ENCODE measurements at places on chromosomes 2 and 18.

DNA sequence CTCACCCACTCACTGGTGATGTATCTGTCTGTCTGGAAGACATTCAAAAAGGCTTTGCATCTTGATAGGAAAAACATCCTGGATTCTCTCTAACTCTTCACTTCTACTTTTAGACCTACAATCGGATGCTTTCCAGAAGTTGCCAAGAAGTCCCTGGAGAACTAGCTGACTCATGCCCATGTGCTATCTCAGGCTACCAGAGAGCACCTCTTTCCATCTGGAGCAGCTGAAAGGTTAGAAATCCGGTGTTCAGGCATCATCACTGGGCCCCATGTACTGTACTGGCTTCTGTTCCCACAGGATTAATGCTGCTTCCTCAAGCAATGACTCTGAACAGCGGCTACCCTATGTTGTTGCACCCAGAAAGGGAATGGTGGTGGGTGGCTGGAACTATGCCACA, 259.0 kb downstream of the NBAS start:
- H3K36me3 ChIP-seq, result peaks cover 86% of the 10 kb centered on the region
- no peak overlapping the region for H3K27ac ChIP-seq
- no peaks in the 10 kb centered on the region for H3K4me1 ChIP-seq
- H3K27me3 ChIP-seq, result no peaks in the 10 kb centered on the region

GRCh38 chr2:27347641-27348040, 8.9 kb downstream of the GTF3C2 start:
- peaks cover 26% of the 10 kb centered on the region for H3K36me3 ChIP-seq
- H3K27me3 ChIP-seq, result no peaks in the 10 kb centered on the region
- H3K4me3 ChIP-seq, result no peak overlapping the region
- no peaks in the 10 kb centered on the region for H3K4me1 ChIP-seq

- no peak for ATAC-seq
- no peaks in the 10 kb centered on the region for H3K4me1 ChIP-seq
These were observed 530.3 kb upstream of the FSIP2 start for GRCh38 chr2:185208261-185208660.

GRCh38 chr2:207141386-207141785, 24.4 kb downstream of the KLF7 start:
- no peaks in the 10 kb centered on the region for H3K36me3 ChIP-seq
- H3K27me3 ChIP-seq, result no peaks in the 10 kb centered on the region
- peaks cover 72% of the 10 kb centered on the region for H3K4me1 ChIP-seq

- no peaks in the 10 kb centered on the region for H3K36me3 ChIP-seq
- peaks cover 88% of the 10 kb centered on the region for H3K27me3 ChIP-seq
- H3K27ac ChIP-seq, result no peak overlapping the region
These were observed 4.0 kb upstream of the BCL11A start for GRCh38 chr2:60557486-60557864.

DNA sequence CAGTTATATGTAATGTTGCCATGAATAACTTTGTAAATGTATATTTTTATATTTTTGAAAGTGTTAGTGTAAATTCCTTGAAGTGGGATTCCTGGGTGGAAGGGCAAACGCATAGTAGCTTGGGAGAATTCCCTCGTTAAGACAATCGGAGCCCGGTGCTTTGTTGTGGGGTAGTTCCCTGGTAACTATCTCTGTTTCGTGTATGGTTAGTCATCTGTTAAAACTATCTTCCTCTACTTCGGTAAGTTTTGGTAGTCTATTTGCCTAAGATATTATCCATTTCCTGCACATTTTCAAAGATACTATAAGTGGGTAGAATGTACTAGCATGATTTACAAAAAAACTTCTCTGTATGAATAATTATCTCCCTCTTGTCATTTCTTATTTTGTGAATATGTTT, 113.8 kb upstream of the NRXN1 start:
- no peak overlapping the region for H3K27ac ChIP-seq
- no peak for ATAC-seq
- no peak overlapping the region for H3K4me3 ChIP-seq
- H3K4me1 ChIP-seq, result no peaks in the 10 kb centered on the region
- no peaks in the 10 kb centered on the region for H3K36me3 ChIP-seq

- peak; percentile 39 for ATAC-seq
- H3K27ac ChIP-seq, result no peak overlapping the region
- H3K4me1 ChIP-seq, result no peaks in the 10 kb centered on the region
- no peaks in the 10 kb centered on the region for H3K27me3 ChIP-seq
- no peaks in the 10 kb centered on the region for H3K36me3 ChIP-seq
- H3K4me3 ChIP-seq, result no peak overlapping the region
These were observed 22.8 kb upstream of the RUFY4 start for GRCh38 chr2:218046238-218046637.

- no peaks in the 10 kb centered on the region for H3K36me3 ChIP-seq
- H3K27me3 ChIP-seq, result peaks cover 100% of the 10 kb centered on the region
- no peak for ATAC-seq
- no peak overlapping the region for H3K4me3 ChIP-seq
These were observed 2.0 kb downstream of the HOXD3 start for GRCh38 chr2:176158855-176159662.

DNA sequence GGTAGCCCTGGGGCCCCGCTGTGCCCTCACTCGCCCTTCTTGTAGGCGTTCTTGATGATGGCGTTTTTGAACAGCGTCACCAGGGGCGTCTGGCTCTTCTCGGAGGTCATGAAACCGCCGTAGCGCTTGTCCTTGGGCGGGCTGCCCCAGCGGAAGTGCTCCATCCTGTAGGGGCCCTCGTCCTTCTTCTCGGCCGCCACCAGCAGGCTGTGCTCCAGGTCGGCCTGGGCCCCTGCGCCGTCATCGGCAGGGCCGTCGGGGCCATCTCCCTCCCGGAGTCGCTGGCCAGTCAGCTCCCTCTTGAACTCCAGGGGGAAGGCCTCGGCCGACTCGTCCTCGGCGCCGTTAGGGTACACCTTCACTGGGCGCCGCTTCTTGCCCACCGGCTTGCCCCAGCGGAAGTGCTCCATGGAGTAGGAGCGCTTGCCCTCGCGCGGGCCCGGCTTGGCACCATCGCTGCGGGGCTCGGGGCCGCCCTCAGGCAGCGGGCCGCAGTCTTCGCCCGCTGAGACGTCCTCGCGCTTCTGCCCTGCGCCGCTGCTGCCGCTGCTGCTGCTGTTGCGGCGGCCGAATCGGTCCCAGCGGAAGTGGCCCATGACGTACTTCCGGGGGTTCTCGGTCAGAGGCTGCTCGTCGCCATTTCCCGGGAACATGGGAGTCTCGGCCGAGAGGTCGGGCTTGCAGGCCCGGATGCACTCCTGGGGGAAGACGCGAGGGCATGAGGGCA, 7.2 kb downstream of the POMC start:
- ATAC-seq, result peak; percentile 58
- H3K4me1 ChIP-seq, result no peaks in the 10 kb centered on the region
- H3K27ac ChIP-seq, result peak overlapping the region; percentile 51
- H3K36me3 ChIP-seq, result no peaks in the 10 kb centered on the region
- peaks cover 60% of the 10 kb centered on the region for H3K27me3 ChIP-seq
- peak overlapping the region; percentile 40 for H3K4me3 ChIP-seq

All from gastroesophageal sphincter (tissue), 4 donors.